ENCODE measurements at places on chromosomes 16 and 17. TPM values are rescaled to one million over a fixed set of nuclear protein-coding genes. Genes with fewer than 3 reads are reported as not detected.

DNA sequence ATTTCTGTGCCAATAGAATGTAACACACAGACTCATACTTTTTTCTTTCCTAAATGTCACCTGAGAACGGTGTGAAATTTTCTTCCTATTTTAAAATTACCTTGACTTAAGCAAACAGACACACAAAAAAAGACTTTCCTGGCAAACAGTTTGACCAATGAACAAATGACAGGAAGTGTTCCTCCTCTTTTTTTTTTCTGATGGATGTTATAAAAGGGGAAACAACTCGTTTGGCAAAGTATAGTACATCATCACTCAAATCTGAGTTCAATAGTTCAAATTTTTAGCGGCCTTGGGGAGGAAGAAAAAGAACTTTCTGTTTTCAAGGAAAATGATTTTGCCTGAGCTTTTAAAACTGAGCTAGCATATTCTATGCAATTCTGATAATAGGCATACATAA is 19.8 kb downstream of the HS3ST3A1 start:
- no peak for DNase-seq

- DNase-seq = no peak
Observed at GRCh38 chr17:27555339-27555738, 75.6 kb upstream of the LGALS9 start.

GRCh38 chr17:70521821-70522256 is 352.5 kb downstream of the KCNJ2 start:
- peak; percentile 63 for DNase-seq

GRCh38 chr17:61400717-61401388 is 1.2 kb downstream of the TBX2 start:
- DNase-seq = no peak

DNA sequence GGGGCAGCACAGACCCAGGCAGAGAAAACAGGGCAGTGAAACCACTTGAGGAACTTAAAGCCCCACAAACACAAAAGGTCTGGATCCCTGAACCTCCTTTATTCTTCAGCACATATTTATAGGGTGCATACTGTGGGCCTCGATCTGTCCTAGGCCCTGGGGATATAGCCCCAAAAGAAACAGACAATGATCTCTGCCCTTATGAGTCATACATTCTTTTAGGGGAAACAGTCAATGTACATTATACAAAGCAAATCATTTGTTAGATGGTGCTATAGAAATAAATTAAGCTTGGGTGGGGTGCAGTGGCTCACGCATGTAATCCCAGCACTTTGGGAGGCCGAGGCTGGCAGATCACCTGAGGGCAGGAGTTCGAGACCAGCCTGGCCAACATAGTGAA is 10.0 kb upstream of the HES7 start:
- DNase-seq = no peak

DNA sequence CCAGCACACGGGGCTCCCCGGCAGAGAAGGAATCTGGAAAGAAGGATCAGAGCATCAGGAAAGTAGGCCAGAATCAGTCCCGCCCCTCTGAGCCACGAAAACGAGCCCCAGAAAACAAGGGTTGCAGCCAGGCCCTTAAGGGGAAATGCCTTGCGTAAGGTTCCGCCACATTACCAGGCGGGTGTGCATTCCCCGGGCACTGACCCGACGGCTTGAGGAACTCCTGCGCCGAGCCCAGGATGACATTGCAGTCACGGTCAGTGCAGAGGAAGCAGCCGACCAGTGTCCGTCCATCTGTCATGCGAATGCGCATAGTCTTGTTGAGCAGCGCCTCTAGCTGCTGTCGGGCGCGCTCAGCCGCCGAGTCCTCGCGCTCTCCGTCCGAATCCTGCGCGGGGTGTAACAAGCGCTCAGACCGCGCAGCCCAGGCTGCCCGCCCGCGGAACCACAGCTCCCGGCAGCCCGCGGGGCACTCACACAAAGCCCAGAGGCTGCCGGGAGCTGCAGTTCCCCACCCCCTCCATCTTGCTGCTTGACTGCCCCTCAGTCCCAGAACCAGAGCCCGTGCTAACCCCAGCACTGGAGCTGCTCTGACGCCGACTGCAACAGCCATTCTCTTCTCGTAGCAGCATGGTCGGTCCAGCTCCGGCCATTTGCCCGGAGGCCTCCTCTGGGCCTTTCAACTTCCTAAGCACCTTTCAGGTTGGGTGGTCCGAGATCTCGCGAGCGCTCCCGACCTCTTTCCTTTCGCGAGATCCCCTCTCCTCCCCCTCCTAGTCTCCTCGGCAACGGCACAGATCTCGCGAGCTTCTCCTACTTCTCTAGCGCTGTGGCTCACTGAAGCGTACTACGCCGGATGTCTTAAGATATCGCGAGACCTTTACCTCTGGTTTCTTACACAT is at the start of gene NAA38:
TSS of gene NAA38 (minus strand) at position 749 of the 902 bp plus-strand sequence. CDS start at position 653, 96 bp downstream.
- DNase-seq = peak; percentile 95

DNA sequence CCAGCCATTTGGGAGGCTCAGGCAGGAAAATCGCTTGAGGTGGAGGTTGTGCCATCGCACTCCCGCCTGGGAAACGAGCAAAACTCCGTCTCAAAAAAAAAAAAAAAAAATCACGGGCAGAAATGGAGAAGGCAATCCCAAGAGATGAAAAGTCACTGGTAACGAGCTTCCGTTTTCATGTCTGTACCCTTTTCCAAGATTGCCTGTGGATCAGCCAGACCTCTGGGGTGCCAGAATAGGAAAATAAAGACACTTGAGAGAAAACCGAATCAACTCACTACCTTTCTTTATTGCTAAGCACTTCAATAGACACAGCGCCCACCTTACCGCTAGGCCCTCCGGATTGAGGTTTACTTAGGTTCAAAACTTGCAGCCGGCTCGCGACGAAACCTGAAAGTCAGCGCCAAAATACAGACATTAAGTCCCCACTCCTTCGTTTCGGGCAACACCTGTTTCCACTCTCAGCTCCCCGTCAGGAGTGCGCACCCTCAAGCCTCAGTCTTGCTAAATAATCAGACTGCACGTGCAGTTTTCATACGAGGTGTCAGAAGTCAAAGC is 970 bp upstream of the TRAF7 start:
- DNase-seq = no peak

GRCh38 chr16:27243725-27244362 is 24.7 kb downstream of the NSMCE1 start:
- DNase-seq = no peak

DNA sequence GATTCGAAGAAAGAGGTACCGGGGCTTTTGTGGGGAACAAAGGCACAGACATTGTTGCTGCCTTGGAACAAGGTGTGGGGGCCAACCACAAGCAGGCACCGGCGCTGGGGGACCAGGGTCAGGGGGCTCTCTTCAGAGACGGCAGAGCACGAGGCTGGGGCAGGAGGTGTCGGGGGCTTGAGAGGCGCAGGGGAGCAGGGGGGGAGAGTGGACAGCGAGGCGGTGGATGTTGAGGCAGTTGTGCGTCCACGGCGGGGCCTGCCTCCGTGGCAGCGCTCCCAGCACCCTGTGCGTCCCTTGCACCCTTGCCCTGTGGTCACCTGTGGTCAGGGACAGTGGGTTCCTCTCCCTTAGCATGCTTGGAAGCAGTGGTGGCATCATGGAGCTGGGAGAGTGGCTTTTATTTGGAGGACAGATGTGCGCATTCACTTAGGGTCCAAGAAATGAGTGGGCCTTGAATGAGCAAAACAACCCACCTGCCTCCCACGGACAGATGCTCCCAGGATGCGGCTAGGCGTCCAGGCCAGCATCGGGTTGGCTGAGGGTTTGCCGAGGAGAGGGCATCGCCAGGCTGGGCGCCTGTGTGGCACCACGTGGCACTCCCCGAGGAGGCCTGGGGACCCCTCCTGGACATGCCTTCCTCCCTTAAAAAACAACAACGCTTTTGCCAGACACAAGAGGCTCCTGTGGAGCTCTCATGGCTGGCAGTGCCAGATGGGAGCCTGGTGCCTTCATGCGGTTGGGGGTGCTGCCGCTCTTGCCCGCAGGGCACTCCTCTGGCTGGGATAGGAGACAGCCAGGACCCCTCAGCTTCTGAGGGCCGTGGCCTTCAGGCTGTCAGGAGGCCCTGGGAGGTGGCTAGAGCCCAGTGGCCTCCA is 113.0 kb downstream of the BANP start:
- DNase-seq = peak; percentile 60

- no peak for DNase-seq
Observed at GRCh38 chr17:5127910-5128309, 12.1 kb downstream of the USP6 start.

The CYBA gene
- total RNA-seq = 243 TPM

The KRTAP1-5 gene
- not detected for total RNA-seq

The PRSS27 gene
- 0.45 TPM for total RNA-seq

The NATD1 gene
- total RNA-seq = 7.4 TPM

The PRAC2 gene
- not detected for total RNA-seq

The CACNG3 gene
- not detected for total RNA-seq

The RND2 gene
- total RNA-seq = 1.2 TPM

The BICDL2 gene
- total RNA-seq = 10.8 TPM
